NCI-H226 (cell line): ENCODE measurements at places on chromosomes 7 and 10.

DNA sequence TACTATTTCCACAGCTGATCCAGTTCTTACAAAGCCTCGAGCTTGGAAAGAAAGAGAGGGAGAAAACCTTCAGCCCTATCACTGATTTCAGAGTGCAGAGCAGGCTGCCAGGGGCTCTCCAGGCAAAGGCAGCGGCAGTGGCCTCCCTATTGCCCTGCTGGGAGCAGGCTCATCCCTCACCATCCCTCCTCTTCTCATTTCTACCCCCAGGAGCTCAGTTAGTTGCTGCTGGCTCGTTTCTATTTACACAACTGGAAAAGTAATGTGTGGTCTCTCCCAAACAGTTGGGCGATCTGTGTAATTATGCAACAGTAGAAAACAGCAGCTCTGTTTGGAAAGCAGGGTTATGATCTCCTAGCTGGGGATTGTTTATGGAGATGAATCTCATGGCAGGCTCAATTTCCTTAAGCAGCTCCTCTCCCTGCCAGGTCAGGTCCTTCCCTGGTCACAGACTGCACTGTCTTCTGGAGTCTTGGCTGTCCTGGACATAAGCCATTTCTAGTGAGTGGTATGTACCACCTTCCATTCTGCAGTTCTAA is 28.7 kb upstream of the TNS3 start:
- peak; percentile 48 for DNase-seq

GRCh38 chr7:124188576-124188975 is 155.7 kb upstream of the TMEM229A start:
- DNase-seq: no peak

DNA sequence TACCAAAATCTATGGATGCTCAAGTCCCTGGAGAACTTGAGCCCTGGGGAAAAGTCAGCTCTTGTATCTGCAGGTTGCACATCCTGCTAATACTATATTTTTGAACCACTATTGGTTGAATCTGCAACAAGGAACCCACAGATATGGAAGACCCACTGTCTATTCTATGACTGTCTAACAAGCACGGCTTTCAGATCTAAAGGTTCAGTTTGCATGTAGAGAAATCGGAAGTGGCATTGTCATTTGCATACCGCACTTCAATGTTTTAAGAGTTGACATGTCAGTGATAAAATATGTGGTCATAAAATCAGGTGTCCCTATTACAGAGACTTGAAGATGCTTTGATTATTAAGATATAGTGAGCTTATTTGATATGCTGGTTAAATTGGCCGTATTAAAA is 95.6 kb downstream of the MALRD1 start:
- DNase-seq: no peak

GRCh38 chr7:148266795-148267194 is 323.8 kb upstream of the C7orf33 start:
- DNase-seq: no peak

DNA sequence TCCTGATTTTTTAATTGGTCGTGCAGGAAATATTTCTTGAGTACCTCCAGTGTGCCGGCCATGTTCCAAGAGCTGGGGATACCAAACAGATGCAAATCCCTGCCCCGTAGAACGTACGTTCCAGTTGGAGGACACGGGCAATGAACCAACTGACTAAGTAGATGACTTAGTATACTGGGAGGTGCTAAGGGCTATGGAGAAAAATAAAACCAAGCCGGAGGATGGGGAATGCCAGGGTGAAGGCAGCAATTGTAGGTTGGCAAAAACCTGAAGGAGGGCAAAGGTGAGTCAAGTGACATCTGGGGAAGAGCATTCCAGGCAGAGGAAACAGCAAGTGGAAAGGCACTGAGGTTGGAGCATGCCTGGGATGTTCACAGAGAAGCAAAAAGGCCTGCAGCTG is 6.8 kb upstream of the VSIR start:
- no peak for DNase-seq

DNA sequence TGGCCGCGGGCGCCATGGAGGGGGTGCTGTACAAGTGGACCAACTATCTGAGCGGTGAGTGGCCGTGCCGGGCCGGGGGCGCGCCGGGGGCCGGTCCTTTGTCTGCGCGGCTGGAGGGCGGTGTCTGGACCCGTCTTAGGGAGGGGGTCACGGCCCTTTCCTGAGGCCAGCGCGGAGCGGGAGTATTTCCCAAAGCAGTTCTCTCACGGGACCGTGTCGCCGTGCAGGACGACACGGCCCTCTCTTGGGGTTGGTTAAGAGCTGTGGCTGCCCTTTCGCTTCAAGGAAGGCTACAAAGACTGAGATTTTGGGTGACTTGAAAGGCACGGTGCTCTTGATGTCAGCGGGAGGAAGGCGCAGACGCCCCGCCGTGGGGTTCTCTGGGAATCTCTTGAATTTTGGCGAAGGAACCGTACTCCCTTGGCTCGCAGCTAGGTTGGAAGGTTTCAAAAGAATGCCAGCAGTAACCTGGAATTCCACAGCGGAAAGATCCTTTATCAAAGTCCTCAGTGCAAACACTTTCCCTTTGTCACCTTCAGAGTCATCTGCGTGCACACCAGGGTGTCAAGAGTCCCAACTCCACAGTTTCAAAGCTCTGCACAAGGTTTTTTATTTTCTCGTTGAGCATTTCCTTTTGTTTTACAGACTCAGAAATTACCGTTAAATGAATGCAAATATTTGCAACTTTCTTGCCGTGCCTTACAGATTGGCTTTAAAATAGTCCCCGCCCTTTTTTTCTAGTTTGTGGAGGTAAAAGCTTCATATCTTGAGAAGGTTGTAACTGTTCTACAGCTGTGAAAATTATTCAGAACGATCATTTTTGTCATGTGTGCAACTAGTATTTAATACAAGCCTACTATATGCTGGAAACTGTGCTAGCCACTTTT is 780 bp downstream of the PLEKHA8 start:
- peak; percentile 56 for DNase-seq

DNA sequence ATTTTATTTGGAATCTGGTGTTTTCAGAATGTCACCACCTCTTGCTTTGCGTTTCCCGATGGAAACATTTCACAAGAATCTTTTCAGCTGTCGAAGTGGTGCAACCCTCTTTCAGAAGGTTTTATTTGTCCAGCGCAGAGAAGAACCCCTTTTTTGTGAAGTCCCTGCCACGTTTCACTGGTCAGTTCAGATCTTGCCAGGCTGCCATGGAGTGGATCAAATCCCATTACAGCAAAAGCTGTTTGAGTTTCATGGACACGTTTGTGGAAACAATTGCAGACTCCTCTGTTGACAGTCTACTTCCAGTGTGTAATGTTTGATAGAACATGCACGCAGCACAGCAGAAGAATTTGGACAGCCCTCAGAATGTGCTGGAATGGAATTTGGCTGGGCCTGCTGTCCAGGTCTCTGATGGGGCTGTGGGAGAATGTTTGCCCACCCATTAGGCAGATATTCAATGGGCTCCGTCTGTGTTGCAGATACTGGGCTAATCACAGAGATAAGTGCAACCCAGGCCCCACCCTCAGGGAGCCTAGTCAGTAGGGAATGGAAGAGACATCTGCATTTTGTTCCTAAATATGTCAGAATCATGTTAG is 143.2 kb downstream of the GRK5 start:
- DNase-seq: no peak

GRCh38 chr10:16788125-16788524 is 29.1 kb downstream of the RSU1 start:
- DNase-seq: no peak

- no peak for DNase-seq
Measured at GRCh38 chr10:35600193-35600592, 4.9 kb upstream of the GJD4 start.

DNA sequence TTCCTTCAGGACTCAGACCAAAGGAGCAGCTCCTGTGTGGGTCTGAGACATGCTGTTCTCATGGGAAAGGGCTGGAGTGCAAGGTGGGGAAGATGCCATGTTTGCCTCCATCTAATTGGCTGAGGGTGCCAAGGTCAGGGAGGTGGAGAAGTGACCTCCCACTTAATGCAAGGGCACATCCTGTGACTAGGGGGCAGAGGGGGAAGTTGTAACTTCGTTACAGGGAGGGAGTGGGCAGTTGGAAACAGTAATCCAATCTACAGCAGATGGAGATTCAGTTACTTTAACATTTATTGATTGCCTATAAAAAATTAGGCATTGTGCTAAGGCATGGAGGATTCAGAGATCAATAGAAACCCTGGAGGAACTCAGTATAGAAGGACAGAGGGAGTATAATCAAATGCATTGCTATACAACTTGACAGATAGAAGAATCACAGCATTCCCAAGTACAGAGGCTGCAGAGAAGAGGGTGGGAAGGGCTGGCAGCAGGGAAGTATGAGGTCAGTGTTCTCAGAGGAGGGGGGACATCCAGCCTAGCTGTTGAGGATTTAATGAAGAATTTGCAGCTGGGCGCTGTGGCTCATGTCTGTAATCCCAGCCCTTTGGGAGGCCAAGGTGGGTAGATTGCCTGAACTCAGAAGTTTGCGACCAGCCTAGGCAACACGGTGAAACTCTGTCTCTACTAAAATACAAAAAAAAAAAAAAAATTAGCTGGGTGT is 75.9 kb downstream of the CCNY start:
- DNase-seq: peak; percentile 20
